Fibroblast of skin of left biceps (primary cell): ENCODE measurements at places on chromosomes 2 and 18.

DNA sequence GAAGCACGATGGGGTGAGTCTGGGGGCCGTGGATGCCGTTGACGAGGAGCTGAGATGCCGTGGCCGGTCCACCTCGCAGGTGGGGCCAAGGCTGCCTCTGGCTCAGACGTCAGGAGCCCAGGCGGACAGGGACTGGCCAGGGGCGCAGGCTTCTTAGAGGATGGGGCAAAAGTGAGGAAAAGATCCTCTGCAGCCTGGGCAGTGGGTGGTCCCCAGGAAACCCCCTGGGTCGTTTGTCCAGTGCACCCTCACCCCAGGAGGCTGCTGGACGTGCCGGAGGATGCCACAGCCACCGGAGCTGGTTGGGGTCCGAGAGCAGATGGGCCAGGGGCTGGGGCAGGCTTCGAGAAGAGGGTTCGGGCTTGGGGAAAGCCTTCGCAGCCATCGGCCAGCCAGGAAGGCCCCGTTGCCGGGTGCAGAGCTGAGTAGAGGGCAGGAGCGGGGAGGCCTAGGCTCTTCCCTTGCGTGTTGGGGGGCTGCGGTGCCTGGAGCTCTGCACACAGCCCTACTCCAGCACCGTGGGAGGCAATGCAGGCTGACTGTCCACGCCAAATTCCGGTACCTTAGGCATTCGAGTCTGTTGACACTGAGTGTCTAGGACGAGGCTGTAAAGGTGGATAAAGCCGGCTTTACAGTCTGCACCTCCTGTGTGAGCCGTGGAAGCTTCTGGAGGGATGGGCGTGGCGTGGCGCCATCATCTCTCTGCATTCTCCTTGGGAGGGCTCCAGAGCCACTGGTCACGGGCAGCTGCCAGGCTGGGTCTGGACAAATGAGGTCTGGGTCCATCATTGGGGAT, 18.8 kb downstream of the GPC1 start:
- DNase-seq, result no peak

- DNase-seq, result no peak
Measured at GRCh38 chr18:42264497-42264896, 309.5 kb downstream of the PIK3C3 start.

- DNase-seq, result no peak
Measured at GRCh38 chr2:163370169-163370886, 365.5 kb downstream of the FIGN start.

DNA sequence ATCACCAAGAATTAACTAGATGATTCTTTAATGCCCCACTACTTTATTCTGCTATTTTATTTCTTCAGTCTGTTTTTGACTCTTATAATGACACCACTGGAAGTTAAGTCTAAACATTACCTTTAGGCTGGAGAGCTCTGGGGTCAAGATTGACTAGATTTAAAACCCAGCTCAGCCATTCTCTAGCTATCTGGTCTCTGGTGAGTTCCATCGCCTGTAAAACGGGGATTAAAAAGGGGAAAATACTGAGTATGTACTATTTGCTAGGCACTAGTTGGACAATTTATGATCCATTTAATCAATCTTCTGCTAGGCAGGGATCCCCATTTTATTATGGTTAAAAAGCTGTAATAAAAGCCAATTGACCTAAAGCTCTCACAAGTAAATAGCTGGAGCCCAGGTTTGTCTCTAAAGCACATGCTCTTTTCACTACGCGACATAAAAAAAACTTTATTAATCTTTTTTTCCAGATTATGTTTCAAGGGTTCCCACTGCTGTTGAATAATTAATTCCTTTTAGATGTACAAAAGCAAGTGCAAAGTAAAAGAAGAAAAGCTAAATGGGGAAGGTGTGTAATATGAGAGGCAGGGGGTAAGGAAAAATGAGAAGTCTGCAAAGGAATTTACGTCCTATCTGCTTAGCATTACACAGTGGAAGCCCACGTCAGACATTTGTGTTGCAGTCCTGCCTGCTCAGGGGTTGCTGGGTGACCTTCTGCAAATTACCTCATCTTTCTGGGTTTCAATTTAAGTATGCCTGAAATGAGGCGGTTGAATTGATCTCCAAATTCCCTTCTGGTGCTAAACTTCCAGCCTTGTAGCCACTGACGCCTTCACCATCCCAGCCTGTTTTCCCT, 918 bp upstream of the NABP1 start:
- no peak for DNase-seq

GRCh38 chr2:75287624-75288316, 88.5 kb upstream of the TACR1 start:
- DNase-seq, result no peak

DNA sequence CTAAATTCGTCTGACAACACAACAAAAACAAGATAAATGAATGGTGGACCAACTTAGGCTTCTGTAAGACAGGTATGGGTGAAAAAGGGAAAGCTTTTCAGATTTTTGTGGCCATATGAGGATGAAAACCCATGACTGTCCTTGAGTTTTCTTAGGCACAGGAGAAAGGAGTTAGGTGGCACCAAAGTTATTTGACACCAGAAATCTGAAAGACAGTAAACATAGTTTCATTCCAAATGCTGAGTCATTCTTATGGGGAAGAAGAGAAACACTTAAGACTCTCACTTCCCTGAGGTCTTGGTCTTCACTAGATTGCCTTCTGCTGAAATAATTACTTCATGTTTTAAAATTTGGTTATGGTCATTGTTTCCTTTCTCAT, 5.2 kb upstream of the GPD2 start:
- DNase-seq, result no peak

GRCh38 chr2:31161637-31162036, 23.4 kb upstream of the GALNT14 start:
- DNase-seq, result no peak

GRCh38 chr2:62800618-62801017, 95.1 kb downstream of the EHBP1 start:
- no peak for DNase-seq

- DNase-seq, result no peak
Measured at GRCh38 chr2:26316041-26316440, 29.9 kb upstream of the SELENOI start.

DNA sequence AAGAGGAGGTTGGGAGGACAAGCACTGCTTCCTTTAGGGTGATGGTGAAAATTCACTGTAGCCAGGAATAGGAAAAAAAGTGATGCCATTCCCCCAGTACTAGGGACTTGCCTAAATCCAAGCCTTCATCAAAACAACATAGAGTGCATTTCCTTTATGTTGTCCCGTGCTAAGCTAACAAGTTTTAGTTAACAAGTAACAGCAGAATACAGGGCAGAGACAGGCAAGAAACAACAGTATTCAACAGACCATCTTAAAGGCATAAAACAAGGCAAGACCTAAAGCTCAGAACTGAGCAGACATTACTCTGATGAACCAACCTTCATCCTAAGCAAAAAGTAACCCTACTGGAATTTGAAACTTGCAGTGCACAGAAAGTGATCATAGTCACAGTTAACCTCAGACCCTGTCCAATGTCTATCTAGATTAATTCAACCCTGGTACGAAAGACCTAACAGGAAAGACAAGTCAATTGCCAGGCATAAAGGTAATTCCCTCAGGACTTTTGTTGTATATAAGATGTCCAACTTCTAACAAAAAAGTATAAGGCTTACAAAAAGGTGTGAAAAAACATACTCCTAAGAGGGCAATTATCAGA, 34.4 kb upstream of the GALNT1 start:
- DNase-seq, result no peak

DNA sequence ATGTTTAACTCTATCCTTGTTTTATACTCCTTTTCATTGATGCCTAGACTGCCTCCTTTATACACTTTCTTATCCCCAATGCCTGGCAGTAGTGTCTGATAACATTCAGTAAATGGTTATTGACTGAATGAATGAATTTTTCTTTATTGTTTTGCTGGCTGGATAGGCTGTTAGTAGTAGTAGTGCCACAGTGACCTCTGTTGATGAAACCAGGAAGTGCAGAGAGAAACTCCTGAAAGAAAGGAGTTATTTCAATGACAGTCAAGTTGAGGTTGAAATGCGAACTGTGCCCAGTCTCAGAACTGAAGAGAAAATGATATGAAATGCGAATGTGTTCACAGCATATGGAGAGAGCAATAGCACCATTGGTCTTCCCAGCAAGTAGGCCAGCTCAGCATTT, 26.8 kb upstream of the SLC9A2 start:
- DNase-seq, result no peak

GRCh38 chr18:23793985-23794867, 105.0 kb downstream of the LAMA3 start:
- no peak for DNase-seq

- DNase-seq, result no peak
Measured at GRCh38 chr2:153818242-153818641, 53.5 kb upstream of the GALNT13 start.

DNA sequence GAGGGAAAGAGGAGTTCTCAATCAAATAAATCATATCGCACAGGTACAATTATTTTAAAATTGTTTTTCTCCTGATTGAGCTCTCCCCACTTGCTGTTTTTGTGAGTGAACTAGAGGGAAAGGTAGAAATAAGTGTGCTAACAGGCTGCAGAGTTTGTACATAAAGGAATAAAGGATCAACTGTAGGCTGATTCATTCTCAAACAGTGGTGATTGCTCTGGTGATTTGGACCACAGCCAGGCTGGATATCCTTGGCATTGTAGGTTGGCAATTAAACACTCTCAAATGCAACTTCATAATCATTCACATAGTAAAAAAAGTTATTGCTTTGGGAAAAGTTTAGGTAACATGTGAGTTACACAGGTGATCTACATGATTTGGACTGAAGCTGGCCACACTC, 29.8 kb downstream of the LRP1B start:
- no peak for DNase-seq

DNA sequence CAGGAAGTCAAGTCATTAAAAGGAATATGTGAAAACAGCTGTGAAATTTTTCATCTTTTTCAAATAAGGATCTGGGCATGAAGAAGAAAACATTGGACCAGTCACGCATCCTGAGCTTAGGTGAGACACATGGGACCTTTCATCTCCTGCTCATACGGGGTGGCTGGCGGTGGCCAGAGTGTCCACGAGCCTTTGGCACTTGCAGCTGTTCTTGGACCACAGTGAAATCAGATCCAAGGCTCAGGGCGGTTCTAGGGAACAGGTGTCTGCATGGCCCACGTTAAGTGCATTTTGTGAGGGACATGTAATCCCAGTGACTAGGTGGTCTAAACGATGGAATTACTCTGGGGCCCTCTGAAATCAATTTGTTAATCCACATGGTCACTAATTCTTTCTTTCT, 212.7 kb upstream of the COPS8 start:
- no peak for DNase-seq

DNA sequence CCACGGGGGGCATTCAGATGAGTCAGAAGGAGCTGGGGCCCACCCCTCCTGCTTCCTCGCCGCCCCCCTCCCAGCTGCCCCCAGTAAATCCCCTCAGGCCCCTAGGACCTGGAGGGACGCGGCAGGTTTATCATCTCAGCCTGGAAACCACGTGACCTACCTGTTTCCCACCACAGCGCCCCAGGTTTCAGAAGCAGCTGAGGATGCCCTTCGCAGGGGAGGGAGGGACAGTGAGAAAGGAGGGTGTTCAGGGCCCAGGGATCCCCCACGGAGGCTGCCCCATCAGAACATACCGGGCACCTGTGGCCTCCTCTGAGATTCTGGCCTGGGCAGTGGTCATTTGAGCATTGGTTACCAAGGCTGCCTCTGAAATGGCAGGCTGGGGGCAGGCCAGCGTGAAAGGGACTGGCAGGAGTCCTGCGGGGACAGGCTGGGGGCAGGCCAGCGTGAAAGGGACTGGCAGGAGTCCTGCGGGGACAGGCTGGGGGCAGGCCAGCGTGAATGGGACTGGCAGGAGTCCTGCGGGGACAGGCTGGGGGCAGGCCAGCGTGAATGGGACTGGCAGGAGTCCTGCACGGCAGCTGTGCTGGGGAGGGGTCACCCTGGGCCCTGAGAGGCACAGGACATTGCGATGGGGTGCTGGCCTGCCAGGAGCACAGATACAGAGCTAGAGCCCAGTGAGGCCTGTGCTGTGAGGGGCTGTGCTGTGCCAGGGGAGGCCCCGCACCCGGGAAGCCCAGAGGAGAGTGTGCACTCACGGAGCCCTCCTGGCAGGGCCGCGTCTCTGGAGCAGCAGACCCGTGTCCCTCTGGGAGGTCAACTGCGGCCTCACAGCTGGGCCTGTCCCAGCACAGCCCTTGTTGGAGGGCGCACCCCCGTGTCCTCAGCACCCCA, 1.6 kb downstream of the NEU4 start:
- DNase-seq, result no peak

DNA sequence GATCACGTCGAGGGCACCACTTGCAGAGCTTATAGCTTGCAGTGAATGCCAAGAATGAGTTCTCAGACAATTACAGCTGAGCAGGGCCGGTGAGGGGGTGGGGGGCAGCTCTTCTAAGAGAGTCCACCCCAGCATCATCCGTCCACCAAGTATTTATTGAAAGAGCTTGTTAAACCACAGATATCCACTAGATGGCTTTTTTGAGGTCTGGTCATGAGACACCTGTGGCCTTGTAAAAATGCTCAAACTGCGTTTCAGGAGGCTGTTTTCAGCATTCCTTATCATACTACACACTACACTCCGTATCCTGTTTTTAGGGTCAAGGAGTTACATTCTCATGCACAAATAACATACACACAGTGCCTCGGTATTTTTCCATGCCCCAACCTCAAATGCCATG, 51.5 kb downstream of the DNAJC10 start:
- DNase-seq, result no peak

- DNase-seq, result peak; percentile 96
Measured at GRCh38 chr2:111698743-111699554, 185.0 kb downstream of the ANAPC1 start.

GRCh38 chr2:179636100-179636980, 225.1 kb downstream of the ZNF385B start:
- no peak for DNase-seq

DNA sequence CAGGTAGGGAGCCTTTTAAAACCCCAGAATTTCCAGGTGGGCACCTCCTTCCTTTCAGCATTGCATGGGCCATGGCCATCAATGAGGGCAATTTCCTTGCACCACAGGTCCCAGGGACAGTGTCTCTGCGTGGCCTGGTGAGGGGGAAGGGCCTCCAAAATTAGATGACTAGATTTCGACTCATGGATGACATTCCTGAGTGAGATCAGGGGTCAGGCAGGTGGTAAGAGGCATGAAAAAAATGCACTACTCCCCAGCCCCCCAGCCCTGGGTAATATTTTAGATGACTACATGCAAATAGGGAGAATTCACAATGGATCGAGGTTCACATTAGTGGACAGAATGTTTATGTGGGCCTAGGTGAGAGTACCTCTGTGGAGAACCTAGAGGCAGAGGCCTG, 19.0 kb upstream of the IGFBP5 start:
- DNase-seq, result no peak

DNA sequence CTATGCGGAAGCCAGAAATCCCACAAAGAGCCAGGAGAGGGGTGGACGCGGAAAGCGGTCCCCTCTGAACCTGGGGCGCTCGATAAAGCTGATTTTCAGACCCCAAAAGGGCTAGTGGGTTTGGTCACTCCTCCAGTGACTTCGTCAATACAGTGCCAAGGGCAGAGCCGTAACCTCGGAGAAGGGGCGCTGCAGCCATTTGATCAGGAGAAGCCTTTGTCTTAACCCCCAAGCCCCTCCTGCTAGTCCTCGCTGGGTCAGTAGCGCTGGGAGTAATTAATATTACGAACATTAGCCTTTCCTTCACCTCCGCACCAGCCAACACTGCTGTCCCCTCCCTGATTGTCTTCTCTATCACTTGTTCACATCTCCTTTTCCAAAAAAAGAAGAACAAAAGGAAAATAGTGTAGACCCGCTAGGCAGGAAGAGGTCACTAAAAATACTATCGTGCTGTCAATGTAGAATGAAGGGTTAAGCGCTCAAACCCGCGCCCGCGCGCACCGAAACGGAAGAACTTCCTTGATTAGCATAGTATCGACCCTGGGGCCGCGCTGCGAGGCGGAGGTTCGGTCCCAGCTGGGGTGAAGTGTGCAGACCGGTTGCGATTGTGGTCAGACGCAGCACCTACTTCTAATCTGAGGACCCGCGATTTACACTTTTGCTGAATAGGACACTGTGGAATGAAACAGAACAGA, 63.2 kb upstream of the MAPRE2 start:
- DNase-seq, result no peak
